D341Med (cell line): ENCODE measurements at places on chromosomes 3 and 15.

- DNase-seq: no peak
Measured at GRCh38 chr3:172094621-172095557, 55.5 kb downstream of the FNDC3B start.

DNA sequence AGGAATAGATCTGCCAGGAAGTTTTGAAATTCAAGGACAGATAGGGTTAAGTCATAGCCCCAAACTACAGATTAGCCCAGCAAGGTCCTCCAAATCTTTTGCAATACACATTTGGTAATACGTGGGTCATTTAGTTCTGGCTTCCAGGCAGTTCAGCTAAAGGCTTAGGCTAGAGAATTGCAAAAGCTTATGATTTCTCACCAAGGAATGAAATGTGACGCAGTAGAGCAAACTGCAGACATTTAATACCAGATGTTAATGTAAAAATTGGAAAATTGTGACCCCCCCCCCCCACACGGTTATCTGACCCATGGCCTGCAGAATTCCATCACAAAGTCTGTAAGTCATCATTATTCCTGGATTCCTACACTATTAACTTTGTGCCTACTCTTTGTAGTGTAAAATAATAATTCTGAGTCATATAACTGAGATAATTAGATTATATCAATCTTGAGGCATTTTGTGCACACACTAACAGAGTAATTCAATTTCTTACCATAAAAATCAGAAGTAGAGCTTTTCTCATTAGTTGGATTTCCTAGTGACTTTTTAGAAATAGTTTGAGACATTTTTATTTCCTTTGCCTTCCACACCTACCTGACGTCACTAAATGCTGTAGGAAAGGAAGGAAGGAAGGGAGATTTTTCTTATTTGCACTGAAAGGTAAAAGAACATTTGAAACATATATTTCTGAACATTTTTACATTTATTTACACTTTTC lies 235.2 kb downstream of the DTWD1 start:
- no peak for DNase-seq

GRCh38 chr3:119255214-119255613 lies 14.5 kb upstream of the B4GALT4 start:
- DNase-seq: no peak

DNA sequence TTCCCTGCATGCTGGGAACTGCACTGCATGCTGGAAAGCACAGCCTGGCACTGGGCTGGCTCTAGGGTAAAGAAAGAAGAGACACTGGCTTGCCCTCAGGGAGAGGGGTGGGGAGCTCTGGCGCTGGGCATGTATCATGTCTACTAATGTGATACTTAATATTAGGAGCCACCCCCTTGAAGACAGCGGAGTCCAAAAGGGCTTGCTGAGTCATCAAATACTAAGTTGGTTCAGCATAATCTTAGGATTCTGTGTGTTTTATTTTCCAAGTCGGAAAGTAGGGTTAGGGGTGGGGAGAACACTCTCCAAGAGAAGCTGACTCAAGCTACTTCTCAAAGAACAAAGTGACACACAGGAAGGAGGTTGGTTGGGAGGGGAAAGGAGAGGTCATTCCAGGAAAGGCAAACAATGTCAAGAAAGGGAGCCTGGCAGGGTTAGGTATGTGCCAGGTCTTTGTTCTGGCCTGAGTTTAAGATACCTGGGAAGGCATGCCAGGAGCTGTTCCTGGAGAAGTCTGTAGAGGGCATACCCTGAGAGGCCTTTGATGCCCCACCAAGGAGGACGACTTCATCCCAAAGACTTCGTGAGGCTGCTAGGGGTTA lies 237.8 kb upstream of the NR2E3 start:
- no peak for DNase-seq

DNA sequence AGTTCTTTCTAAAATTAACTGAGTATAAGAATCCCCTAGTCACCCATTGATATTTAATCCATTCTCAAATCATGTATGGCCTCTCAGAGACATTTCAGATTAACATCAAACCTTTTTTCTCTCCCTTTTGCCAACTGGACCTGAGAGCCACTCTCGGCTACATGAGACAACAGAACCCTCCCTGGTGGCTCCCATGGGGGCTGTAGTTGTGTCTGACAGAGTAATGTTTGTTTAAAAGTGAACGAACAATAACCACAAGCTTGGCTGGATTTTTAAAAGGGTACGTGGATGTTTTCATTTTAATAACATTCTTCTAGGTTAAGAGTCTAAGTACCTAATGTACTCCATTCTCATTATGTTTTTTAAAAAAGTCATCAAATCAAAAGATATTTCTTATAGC lies 37.1 kb downstream of the P3H2 start:
- DNase-seq: no peak
